Ascending aorta (tissue), 2 donors: ENCODE measurements at places on chromosomes 2 and 18.

- DNase-seq, result peak; percentile 88
These were observed at the start of gene COMMD1 for GRCh38 chr2:61905372-61906185. TSS of gene COMMD1 (plus strand) at chr2:61905674. CDS start at chr2:61905679, 5 bp downstream.

DNA sequence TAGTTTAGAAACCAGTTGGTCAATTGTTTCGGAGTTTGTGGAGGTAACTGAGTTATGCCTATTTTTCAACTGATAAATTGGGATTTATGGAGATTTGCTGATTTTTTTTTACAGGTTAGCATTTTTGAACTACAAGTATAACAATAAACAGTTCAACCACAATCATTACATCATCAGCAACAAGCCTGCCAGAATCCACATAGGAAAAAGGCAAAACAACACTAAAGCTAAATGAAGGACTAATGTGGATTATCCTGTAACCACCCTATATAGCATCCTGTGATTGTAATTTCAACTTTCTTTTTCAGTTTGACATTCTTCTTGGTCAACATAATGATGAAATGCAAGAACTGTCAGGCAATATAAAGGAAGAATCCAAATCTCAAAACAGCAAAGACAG lies 76.5 kb downstream of the CCDC102B start:
- DNase-seq, result no peak

GRCh38 chr18:31801078-31801477 lies 40.4 kb upstream of the SLC25A52 start:
- no peak for DNase-seq

GRCh38 chr2:39435234-39435633 lies 1.9 kb downstream of the MAP4K3 start:
- DNase-seq, result no peak
